Stimulated activated CD8-positive, alpha-beta memory T cell treated with anti-CD3 and anti-CD28 coated beads, Interleukin-4, amount 100 ng/mL, for 4 hours (primary cell): ENCODE measurements at places on chromosomes 3 and 15.

DNA sequence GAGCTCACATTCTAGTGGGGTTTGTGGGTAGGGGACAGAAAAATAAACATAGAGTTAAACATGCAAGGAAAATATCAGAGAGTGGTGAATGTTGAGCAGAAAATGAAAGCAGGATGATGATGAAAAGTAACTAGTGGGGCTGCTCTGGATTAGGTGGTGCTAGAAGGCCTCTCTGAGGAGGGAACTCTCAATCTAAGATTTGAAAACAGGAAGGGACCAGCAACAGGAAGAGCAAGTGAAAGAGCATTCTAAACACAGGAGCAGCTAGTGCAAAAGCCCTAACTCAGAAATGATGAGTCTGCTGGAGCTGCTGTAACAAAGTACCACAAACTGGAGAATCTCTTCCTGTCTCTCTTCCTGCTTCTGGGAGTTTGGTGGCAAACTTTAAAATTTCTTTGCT is 468.6 kb upstream of the AGTR1 start:
- no peak for DNase-seq

GRCh38 chr3:138174421-138175131 is at the start of gene DBR1:
TSS of gene DBR1 (minus strand) at chr3:138174921. CDS start at chr3:138174795, 126 bp downstream.
- peak; percentile 31 for DNase-seq

GRCh38 chr15:50753463-50753862 is 12.0 kb downstream of the SPPL2A start:
- no peak for DNase-seq

- peak; percentile 15 for DNase-seq
Measured at GRCh38 chr3:156483961-156484787, 70.7 kb downstream of the SSR3 start.

DNA sequence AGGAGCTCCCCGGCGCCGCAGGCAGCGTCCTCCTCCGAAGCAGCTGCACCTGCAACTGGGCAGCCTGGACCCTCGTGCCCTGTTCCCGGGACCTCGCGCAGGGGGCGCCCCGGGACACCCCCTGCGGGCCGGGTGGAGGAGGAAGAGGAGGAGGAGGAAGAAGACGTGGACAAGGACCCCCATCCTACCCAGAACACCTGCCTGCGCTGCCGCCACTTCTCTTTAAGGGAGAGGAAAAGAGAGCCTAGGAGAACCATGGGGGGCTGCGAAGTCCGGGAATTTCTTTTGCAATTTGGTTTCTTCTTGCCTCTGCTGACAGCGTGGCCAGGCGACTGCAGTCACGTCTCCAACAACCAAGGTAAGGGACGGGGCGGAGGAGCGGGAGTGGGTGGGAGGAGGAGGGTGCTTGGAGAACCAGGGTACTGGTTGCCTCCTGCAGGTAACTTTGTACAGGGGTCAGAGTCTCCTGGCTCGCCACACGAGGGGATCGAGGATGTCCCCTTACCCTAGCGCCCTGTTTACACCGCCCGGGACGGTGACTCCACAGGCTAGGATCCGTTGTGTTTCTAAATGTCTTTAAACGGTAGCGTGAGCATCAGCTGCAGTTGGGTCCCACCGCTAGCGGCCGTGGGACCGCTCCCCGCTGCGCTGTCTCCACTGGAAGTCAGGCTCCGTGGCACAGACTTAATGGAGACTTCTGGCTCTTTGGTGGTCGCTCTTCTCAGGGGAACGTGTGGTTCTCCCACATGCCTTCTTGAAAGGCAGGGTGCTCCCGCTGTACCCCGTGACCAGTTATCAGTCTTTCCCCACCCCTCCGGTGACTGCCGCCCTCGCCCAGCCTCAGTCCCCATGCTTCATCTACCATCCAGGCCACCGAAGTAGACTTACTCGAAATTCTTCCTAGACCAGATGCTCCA is 515 bp downstream of the EPHA6 start:
- DNase-seq: no peak

GRCh38 chr3:58026598-58026997 is 18.4 kb downstream of the FLNB start:
- DNase-seq: no peak

DNA sequence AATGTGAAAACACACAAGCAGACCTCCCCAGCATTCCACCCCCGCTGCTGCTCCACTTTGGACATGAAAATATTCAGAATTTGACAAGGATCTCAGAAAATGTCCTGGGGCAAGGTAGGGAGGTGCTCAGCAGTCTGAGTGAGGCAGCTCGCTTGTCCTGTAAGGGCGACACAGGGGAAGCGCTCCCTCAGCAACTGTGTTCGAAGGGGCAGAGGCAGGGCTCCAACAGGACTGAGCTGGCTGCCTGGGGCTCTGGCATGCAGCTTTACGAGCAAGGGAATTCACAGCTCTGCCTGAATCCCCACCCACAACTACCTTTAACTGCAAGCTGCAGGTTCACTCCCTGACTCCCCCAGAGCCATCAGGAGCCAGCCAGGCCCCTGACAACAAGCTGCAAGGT is 287.0 kb upstream of the LYSMD4 start:
- no peak for DNase-seq

DNA sequence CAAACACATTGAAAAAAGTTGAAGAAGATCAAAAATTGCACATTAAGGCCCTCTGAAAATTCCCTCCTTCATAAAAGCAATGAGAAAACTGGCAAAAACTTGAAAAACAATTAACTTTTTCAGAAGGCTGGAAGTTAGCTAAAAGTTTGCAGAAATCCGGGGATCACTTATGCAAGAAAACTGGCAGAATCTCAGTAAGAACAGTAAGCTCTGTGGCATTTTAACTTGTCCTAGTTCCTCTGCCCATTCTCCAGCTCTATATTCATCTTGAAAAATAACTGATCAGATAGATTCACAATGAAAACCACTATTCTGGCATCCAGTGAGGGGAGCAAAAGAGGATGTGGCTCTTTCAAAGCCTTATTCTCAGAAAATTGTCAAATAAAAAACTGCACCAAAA is 566.8 kb downstream of the NTRK3 start:
- DNase-seq: no peak

DNA sequence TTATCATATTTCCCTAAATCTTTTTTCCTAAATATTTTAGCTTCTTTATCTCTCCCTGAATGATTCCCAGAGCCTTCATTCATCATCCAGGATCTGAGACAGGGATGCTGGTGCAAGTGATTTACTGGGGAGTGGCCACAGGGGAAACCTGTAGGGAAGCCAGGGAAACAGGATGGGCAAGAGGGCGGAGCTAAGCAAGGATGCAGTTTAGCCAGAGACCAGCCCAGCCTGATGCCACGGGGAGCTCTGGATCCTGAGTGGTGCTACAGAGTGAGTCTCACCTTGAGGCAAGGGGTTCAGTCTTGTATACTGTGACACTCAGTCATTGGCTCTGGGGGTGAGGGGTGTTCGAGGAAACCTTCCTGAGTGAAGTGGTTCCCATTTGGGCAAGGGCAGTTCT is 39.7 kb upstream of the LRRFIP2 start:
- no peak for DNase-seq

DNA sequence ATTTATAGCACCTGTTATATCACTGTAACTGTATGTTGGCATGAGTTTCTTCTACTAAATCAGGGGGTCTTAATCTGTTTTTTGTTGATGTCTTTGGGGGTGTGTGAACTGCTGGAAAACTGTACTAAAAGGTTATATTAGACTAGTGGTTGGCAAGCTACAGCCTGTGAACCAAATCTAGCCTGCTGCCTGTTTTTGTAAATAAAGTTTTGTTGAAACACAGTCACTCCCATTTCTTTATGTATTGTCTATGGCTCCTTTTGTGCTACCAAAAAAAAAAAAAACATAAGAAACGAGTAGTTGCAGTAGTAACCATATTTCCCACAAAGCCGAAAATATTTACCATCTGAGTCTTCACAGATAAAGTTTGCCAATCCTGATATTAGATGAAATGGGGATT is 126.7 kb downstream of the AKAP13 start:
- no peak for DNase-seq

- DNase-seq: no peak
Measured at GRCh38 chr3:152556731-152557254, 278.1 kb upstream of the P2RY1 start.

DNA sequence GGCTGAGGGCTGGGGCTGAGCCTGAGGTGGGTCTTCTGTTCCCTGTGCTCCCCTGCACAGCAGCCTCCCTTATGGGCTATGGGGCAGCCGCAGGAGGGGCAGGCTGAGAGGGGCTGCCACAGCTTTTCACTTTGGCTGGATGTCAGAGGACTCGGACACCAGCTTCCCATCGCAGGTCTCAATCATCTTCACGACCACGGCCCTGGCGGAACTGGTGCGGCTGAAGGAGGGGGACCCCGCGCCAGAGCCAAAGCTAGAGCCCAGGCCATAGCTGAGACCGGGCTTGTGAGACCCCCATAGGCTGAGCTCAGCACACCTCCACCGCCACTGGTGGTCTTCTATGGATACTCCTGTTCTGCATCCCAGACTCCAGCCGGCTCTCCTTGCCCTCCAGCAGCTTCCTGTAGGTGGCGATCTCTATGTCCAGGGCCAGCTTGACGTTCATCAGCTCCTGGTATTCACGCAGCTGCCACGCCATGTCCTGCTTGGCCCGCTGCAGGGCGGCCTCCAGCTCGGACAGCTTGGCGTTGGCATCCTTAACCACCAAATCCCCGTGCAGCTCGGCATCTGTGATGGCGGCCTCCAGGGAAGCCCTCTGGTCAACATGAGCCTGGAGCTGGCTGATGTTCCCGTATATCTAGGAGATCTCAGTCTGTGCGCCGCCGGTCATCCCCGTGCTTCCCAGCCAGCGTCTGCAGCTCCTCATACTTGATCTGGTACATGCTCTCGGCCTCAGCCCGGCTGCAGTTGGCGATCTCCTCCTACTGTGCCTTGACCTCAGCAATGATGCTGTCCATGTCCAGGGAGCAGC is 181.7 kb upstream of the SYNPR start:
- no peak for DNase-seq

GRCh38 chr3:16534640-16535262 is 21.3 kb upstream of the RFTN1 start:
- no peak for DNase-seq

- DNase-seq: no peak
Measured at GRCh38 chr3:159951540-159951939, 37.1 kb upstream of the IL12A start.

DNA sequence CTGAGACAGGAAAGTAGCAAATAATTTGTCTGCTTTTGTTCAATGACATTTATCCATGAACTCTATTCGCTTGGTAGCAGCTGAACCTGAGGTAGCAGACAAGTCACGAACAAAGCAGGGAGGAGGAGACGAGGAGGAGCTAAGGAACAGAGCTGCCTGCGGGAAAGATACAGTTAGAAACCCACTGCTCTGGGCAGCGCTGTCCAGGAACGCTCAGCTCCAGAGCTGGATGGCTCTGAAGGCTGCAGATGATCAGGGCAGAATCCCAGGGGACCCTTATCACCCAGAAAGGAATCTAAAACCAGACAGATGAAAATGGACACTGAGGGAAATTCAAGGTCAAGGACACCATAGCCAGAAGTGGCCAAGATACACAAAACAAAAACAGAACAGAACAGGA is 257.8 kb downstream of the CD47 start:
- no peak for DNase-seq

GRCh38 chr3:114411811-114412803 is 118.3 kb downstream of the TIGIT start:
- no peak for DNase-seq

- DNase-seq: no peak
Measured at GRCh38 chr3:88828466-88828865, 279.0 kb upstream of the EPHA3 start.

GRCh38 chr3:14775011-14775410 is 43.8 kb upstream of the FGD5 start:
- no peak for DNase-seq

- DNase-seq: peak; percentile 45
Measured at GRCh38 chr3:141796081-141796888, 33.1 kb downstream of the GRK7 start.

GRCh38 chr15:53110999-53111398 is 320.9 kb upstream of the ONECUT1 start:
- DNase-seq: no peak

GRCh38 chr15:29538044-29538443 is 268.4 kb upstream of the NSMCE3 start:
- no peak for DNase-seq

DNA sequence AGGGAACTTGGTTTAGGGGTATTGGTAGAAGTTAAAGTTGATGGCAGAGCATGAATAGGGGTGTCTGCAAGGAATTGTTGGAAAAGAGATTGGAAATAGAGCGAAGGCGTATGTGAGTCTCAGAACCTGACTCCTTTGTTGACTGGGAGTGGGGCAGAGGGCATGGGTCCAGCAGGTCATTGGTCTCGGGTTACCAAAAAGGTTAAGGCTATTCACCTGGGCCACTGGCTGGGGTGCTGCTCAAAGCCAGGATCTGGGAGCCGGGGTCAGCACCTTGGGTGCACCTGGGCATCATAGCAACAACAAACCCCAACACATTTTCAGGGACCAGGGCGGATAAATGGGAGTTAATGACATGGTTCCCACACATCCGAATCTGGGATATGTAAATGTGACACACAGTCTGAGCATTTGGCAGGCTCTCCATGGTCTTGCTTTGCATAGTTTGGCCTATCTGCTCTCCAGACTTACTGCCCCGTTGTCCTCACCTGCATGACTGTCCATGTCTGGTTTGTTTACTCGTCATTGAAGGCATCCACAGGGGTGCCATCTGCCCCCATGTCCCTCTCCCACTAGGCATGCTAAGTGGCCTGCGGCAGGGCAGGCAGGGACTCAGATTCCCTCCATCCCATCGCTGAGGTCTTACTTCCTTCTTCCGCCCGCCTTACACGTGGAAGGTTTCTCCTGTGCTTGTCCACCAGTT is 10.1 kb downstream of the KLF13 start:
- no peak for DNase-seq

DNA sequence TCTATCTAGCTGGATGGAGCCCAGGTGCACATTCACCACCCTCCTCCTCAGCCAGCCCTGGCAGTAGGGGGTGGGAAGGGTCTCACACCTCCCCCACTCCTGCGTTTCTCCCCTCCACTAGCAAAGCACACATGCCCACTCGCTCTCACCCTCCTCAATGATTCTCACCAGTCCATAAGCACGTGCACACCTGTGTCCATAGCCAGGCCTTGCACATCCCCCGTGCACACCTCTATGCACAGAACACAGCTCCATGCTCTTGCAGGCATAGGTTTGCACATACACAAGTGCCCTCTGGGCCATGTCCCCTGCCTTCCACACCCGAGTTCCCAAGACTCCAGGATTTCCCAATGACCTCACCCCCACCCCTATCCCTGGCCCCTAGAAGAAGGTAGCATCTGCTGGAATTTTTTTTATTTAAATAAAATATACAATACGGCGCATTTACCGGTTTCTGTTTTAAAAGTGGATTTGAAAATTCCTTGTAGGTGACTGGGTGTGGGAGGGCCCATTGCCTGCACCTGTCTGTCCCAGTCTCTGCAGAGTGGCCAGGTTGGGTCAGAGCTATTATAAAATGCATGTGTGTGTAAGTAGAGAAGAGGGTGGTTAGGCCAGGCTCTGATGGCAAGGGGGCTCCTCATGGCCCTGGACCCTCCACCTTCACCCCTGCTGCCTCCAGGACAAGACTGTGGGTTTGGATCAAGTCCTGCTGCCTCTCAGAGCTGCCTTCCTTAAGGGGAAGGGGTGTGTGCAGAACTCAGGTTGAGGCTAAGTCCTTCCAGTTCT is 49.1 kb downstream of the HCN4 start:
- no peak for DNase-seq

GRCh38 chr15:101445562-101446517 is 43.7 kb downstream of the PCSK6 start:
- DNase-seq: no peak

- no peak for DNase-seq
Measured at GRCh38 chr3:72258361-72259141, 473.6 kb upstream of the PROK2 start.

GRCh38 chr3:188053710-188054380 is 100.1 kb upstream of the LPP start:
- no peak for DNase-seq
